Fibroblast of skin of left biceps (primary cell): ENCODE measurements at places on chromosomes 13 and 19.

DNA sequence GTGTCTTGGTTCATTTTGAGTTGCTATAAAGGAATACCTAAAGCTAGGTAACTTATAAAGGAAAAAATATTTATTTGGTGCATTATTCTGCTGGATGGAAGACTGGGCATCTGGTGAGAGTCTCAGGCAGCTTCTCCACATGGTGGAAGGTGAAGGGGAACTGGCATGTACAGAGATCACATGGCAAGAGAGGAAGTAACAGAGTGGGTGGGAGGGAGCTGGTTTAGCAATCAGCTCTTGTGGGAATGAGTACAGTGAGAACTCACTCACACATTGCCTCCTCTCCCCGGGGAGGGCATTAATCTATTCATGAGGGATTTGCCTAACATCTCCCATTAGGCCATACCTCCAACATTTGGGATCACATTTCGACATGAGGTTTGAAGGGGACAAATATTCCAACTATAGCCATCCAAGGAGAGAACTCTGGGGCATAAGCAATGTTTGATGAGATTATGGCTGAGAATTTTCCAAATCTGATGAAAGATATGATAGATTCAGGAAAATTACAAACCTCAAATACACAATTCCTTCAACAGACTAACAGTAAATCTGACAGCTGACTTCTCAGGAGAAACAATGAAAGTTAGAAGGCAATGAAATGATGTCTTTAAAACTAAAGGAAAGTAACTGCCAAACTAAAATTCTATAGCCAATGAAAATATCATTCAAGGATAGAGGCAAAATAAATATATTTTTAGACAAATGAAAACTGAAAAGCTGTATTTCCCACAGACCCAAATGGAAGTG is 52.5 kb downstream of the MTUS2 start:
- DNase-seq = no peak

GRCh38 chr13:102325321-102325720 is 76.5 kb downstream of the FGF14 start:
- DNase-seq = no peak

GRCh38 chr13:22915442-22916082 is 265.2 kb upstream of the SGCG start:
- DNase-seq = no peak

GRCh38 chr13:87671753-87672605 is 808 bp downstream of the SLITRK5 start:
- no peak for DNase-seq

GRCh38 chr13:77460195-77460594 is 75.3 kb upstream of the SCEL start:
- no peak for DNase-seq

GRCh38 chr19:55526216-55527196 is 10.4 kb downstream of the SBK2 start:
- no peak for DNase-seq

- no peak for DNase-seq
These were observed 13.6 kb downstream of the ONECUT3 start for GRCh38 chr19:1766800-1767352.

- DNase-seq = peak; percentile 78
These were observed 95.7 kb downstream of the ARHGEF7 start for GRCh38 chr13:111210544-111211469.

GRCh38 chr13:56706485-56706884 is 434.2 kb upstream of the PRR20A start:
- DNase-seq = no peak

DNA sequence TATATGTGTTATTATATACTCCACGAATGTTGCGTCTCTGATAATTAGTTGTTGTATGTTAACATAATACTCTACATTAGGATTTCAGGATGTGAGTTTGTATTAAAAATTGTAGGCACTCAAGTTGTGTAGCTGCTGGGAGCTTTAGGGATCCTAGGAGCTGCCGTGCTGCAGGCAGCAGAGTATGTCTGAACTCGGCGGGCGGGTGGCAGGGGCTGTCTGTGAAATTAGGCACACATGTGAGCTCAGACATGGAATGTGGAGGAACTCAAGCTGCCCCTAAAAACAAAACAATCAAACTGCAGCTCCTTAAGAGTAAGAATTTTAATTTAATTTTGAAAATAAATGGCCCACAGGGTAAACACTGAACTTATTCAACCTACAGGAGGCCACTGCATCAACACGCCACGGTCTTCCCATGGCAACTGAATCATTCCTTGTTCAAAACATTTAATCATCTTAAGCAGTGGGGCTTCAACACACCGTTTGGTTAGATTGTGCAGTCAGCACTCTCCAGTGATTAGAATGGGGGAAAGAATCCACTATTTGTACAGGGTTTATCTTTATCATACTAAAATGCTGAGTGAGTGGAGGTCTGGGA is 22.7 kb downstream of the SERTM1 start:
- DNase-seq = no peak

DNA sequence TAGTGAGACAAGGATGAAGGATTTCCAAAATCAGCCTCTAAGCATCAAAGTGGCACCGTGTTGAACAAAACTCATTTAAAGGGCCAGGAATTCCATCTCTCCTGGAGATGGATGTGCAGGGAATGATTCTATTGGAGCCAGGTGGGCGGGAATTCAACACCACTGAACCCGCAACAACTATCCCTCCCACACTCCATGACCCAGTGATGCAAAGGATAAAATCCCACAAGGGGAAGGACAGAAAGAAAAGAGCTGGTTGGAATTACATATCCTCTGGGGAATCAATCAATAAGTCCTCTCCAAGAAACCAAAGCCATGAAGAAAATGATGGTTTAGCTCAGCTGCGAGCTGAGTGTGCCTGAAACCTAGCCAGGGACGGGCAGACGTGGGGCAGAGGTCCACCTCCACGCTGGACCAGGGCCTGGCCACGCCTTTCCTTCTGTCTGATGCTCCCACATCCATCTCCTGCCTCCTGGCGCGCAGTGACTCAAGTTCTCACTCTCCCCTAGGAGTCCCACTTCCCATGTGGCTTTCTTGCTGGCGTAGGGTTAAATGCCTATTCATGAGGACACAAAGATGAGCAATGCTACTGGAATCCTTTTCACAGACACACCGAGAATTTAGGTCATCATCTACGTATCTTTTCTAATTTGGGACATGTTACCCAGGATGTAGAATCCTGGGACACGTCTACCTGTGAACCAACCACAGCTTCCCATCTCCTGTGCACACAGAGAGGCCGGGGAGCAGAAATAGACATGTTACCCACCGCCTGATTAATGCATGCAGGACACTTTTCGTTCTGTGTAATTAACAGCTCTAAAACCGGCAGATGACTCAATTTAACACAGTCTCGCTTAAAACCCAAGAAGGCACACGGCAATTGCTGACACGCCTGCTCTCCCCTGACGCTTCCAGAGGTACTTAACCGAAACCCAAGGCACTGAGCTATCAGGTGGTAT is 48.6 kb downstream of the PEPD start:
- DNase-seq = peak; percentile 83

DNA sequence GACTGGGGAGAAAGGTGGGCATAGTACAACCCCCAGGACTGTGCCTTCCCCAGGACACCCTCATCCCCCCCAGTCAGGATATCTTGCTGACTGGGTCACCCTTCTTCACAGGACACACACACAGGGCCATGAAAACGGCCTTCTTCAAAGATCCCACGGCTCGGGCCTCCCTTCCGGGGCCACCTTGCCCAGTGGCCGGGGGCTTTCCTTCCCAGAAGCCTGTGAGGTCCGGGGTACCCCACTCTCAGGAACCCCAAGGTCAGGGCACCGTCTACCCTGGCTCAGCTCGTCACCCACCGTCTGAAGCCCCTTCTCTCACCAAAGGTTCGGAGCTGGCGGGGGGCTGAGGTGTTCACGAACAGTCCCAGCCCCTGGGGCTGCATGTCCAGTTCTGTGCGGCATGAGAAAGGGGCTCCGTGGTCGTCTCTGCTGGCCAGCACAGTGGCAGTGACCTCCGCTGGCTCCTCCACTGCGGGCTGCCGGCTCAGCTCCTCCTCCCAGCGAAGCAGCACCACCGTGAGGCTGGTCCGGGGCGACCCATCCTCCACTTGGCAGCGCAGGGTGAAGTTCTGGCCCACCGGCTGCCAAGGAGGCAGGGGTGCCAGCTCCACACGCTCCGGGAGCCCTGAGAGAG is 2.1 kb upstream of the RAVER1 start:
- DNase-seq = no peak

GRCh38 chr13:45896285-45896684 is 44.7 kb upstream of the SIAH3 start:
- DNase-seq = no peak

GRCh38 chr13:106651442-106651841 is 83.5 kb upstream of the ARGLU1 start:
- DNase-seq = no peak

- no peak for DNase-seq
These were observed 14.8 kb downstream of the DOCK9 start for GRCh38 chr13:98962901-98963590.

DNA sequence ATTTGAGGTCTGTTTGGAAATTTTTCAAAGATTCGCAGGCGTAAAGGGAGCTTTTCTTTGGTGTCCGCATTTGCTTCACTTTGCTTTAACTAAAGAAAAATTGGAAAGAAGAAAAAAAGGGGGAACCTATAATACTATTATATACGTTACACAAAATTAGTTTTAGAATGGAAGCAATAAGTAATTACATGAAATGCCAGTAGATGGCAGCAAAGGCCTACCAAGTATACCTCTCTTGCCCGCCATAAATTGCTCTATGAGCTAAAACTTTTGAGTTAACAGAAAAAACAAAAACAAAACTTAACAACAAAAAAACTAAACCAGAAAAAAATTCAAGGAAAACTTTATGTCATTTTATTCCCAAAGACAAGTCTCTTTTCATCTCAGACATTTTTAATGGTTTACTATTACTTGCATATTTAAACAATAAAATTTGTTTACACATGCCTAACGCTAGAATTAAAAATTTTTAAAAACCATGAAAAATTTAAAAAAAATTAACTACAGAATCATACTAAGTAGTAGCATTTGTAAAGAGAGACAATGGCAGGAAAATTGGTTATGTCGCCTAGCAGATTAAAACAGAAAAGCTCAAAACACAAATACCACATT is 271.4 kb downstream of the NALCN start:
- DNase-seq = no peak

DNA sequence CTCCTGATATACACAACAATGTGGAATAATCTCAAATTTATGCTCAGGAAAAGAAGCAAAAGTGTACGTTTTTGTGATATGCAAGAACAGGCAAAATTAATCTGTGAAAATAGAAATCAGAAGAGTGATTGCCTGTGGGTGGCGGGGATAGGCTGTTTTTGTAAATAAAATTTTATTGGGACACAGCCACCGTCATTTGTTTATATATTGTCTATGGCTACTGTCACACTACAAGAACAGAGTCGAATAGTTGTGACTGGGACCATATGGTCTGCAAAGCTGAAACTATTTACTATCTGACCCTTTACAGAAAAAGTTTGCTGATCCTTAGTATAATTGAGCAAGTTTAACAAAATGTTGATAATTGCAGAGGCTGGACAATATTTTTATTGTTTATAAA is 269.5 kb upstream of the HTR2A start:
- no peak for DNase-seq

- no peak for DNase-seq
These were observed 58.5 kb downstream of the CCDC70 start for GRCh38 chr13:51920267-51920666.

- DNase-seq = no peak
These were observed 49.5 kb downstream of the ATP7B start for GRCh38 chr13:51961493-51962403.

- no peak for DNase-seq
These were observed 162.1 kb upstream of the TMTC4 start for GRCh38 chr13:100836711-100837110.

DNA sequence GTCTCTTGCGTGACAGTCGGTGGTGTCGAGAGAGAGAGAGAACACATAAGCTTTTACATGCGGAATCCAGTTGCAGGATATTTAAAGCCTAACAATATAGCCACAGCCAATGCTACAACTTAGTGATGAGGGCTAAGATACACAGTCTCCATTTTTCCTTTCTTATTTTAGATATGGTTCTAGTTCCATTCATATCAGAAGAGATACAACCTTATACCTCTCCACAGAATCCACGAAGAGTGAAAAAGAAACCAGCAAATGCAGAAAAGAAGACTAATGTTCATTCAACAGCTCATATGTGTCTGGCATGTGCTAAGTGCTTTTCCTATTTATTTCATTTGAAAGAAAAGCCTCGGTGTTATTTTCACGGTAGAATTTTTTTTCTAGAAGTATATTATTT is 249.0 kb upstream of the SLITRK1 start:
- no peak for DNase-seq

- no peak for DNase-seq
These were observed 37.6 kb upstream of the C1QTNF9 start for GRCh38 chr13:24271601-24272451.
